HT-29 (cell line): ENCODE measurements at places on chromosomes 7 and 10.

GRCh38 chr7:24828891-24829661 is 71.8 kb upstream of the GSDME start:
- DNase-seq: no peak

DNA sequence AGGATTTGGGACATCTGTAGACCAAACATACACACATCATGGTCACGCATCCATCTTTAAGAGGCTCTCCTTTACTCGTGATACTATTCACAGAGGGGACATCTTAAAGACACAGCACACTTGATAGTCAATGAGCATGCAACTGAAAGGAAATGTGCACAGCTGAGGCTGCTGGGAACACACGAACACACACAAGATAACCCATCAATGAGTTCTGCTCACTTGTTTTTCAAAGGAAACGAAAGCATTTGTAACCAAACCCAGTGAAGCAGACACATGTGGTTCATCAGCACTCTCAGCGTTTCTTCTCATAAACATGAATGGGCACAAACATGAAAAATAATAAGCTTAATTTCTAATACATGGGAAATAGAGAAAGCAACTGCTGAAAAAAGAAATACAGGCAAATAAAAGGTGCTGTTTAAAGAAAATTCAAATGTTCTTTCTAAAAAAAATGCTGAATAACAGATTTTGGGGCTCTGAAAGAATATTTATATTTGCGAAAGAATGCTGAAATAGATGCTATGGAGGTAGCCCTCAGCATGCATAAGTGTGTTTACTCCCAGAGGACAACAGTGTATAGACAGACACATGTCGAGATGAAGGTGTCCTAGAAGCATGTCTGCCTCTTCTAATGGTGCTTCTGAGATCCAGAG is 59.7 kb upstream of the LAMB4 start:
- no peak for DNase-seq

DNA sequence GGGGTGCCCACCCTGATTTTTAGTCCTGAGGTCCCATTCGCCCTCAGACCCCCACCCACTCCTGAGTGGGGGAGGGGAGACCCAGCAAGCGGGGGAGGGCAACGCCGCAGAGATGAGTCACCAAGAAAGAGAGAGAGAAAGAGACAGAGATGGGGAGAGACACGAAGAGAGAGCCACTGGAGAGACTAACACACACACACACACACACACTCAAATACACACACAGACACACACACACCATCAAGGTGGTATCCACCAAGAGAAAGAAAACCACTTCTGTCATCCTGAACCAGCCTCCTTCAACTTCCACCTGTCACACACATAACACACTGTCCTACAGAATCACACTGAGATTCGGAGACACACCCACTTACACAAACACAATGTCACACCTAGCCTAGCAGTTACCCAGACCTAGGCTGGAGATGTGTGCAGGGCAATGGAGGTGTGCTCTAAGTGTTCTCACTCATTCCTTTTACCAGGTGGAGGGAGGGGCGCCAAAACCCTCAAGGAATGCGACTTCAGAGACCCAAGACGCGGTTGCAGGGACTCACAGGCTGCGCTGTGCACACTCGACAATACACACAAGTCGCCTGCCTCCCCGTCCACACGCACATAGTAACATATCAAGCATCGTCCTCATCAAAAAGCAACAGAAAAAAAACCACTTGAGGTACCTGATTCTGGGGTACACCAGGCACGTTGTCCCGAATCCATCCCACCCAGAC is 3.9 kb upstream of the VGF start:
- no peak for DNase-seq

- DNase-seq: peak; percentile 85
Observed at GRCh38 chr7:97771576-97771975, 39.7 kb downstream of the TAC1 start.

GRCh38 chr10:29837586-29837985 is 202.8 kb upstream of the SVIL start:
- no peak for DNase-seq
